ENCODE measurements at places on chromosomes 1 and 21. TPM values are rescaled to one million over a fixed set of nuclear protein-coding genes. Genes with fewer than 3 reads are reported as not detected.

SPATA45 gene
- total RNA-seq, result not detected

NKAIN1 gene
- total RNA-seq, result not detected

DNA sequence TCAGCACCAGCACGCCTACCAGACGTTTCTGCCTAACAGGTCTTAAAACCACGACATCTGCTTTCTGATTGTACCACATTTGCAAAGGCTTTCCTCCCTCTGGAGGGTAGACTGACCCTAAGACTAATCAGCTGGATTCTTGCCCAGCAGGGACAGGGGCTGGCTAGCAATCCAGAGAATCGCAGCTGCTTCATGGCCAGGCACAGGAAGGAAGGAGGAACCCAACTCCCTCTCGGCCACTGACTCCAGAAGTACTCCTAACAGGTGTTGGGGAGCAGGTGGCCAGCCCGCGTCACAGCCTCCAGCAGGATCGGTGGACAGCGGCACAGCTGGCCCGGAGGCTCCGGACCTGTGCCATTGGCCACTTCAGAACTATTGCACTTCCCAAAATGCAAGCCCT is 180.8 kb downstream of the NPHP4 start:
- no peaks in the 10 kb centered on the region for H3K36me3 ChIP-seq
- no peaks in the 10 kb centered on the region for H3K27me3 ChIP-seq
- H3K4me1 ChIP-seq, result no peaks in the 10 kb centered on the region
- no peak for DNase-seq

KPRP gene
- not detected for total RNA-seq

- H3K4me3 ChIP-seq, result no peak overlapping the region
- H3K36me3 ChIP-seq, result peaks cover 5% of the 10 kb centered on the region
- no peak for DNase-seq
- no peak overlapping the region for H3K27ac ChIP-seq
Observed at GRCh38 chr1:42950116-42950481, 8.6 kb downstream of the SLC2A1 start.

C8A gene
- not detected for total RNA-seq

GRCh38 chr1:116433275-116434257 is 60.5 kb downstream of the ATP1A1 start:
- H3K27me3 ChIP-seq, result no peaks in the 10 kb centered on the region
- H3K36me3 ChIP-seq, result no peaks in the 10 kb centered on the region
- no peak for DNase-seq
- H3K27ac ChIP-seq, result peak overlapping the region; percentile 48
- H3K4me3 ChIP-seq, result no peak overlapping the region

DNA sequence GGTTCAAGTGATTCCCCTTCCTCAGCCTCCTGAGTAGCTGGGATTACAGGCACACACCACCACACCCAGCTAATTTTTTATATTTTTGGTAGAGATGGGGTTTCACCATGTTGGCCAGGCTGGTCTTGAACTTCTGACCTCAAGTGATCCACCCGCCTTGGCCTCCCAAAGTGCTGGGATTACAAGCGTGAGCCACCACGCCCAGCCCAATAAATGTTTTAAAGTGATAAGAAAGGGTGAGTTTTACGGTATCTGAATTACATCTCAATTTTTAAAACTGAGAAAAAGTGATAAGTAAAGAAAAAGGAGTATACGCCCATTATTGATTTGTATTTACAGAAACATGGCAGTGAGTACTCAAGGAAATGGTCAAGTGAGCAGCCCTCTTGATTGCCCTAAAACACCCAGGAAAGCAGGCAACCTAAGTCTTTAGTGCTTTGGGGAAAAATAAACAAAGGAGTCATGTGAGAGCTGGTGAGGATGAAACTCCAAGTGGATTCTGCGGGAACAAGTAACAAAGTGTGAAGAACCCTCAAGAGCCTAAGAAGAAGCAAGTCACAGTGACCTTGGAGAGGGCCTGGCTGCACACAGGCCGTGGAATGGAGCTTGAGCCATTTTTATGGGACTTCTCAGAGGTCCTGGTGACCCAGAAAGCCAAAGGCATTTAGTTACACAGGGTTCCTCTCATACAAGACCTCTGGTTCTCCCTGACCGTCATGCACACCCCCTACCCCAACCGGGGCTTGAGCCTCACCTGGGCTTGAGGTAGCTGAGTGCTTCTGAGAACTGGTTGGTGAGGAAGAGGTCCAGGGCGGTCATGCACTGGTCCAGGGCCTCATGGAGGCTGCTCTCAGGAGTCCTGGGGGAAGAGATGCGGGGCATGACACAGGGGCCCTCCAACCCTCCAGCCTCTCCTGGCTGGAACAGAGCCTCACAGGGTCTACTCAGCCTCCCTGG is 9.1 kb downstream of the TTC39A start:
- no peak overlapping the region for H3K27ac ChIP-seq
- no peak for DNase-seq
- no peak overlapping the region for H3K4me3 ChIP-seq

SLC44A3 gene
- 16.9 TPM for total RNA-seq

SLC41A1 gene
- 12.5 TPM for total RNA-seq

- DNase-seq, result no peak
- no peaks in the 10 kb centered on the region for H3K27me3 ChIP-seq
- no peaks in the 10 kb centered on the region for H3K4me1 ChIP-seq
- no peaks in the 10 kb centered on the region for H3K36me3 ChIP-seq
- no peak overlapping the region for H3K27ac ChIP-seq
Observed at GRCh38 chr1:221921936-221922335, 180.0 kb upstream of the DUSP10 start.

DNA sequence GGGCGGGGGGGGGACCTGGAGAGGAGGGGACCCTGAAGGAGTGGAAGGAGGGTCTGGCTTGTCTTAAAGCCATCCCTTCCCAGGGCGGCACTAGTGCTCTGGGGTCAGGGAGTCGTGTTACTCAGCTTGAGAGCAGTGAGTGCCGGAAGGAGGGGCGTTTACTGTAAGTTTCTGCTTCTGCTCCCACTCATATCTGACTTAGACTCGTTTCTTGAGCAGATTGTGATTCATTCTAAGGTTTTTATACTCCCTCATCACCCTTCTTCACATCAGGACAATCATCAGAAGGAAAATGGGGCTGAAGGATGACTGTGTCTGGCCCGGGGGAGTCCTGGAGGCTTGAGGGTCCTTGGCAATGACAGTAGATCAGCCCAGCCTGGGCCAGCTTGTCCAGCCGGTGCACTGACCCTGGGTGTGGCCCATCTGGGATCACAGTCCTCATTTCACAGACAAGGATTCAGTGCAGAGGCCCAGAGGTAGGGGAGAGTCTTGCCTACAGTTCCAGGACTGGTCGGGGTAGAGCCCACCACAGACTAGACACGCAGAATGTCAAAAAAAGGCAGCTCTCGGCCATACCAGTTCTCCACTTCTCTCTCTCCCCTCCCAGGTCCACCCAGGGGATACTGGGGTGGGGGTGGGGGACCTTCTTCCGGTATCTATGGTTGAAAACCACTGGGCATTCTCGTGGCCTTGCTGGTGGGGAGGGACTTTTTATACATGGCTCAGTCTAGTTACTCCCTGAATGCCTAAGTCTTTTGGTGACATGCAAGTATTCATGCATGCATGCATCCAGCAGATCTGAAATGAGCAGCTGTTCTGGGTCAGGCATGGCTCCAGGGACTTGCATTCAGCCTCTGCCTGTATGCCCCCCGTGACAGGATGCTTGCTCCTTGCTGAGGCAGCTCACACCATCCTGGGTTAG is 5.1 kb downstream of the TNFRSF8 start:
- H3K27ac ChIP-seq, result no peak overlapping the region
- no peak for DNase-seq
- no peak overlapping the region for H3K4me3 ChIP-seq
- H3K27me3 ChIP-seq, result no peaks in the 10 kb centered on the region
- no peaks in the 10 kb centered on the region for H3K36me3 ChIP-seq

All from Caco-2 (cell line).